ENCODE measurements at places on chromosomes 7 and 10.
A peak's percentile ranks its signal among the peaks of the same experiment; 100 is the strongest.

DNA sequence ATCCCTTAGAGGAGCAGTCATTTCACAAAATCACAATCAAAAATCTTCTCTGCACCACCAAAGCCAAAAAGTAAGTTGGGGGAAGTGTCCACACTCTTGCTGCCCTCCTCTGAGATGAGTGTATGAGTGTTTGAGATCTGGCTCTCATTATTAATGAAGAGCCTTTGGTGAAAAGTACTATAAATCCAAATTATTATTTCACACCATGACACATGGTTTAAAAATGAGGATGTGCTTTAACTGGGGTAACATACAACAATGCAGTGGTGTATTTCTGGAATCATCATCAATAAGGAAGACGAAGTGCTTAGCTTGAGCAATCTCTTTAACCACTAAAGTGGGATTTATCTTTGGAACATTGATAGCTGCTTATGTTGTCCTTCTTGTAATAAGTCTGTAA is 114.2 kb upstream of the ADAM12 start:
- DNase-seq = no peak

DNA sequence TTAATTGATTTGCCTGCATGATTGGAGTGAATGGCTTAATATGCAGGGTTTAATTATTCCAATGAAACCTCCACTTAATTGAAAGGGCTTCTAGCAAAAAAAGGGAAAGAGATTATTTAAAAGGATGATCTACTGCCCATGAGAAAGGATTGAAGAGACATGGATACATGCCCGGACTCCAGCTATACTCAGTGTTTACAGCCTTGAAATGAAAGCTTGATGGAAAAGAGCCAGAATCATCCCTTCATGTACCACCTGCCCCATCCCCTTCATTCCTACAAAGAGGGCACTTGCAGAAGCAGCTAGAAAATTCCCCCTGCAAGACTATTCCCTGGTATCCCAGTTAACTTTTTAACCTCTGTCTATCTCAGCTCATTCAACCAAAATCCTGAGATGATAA is 78.4 kb downstream of the CARD11 start:
- no peak for DNase-seq

- no peak for DNase-seq
Observed at GRCh38 chr7:17986851-17987250, 40.8 kb downstream of the PRPS1L1 start.

DNA sequence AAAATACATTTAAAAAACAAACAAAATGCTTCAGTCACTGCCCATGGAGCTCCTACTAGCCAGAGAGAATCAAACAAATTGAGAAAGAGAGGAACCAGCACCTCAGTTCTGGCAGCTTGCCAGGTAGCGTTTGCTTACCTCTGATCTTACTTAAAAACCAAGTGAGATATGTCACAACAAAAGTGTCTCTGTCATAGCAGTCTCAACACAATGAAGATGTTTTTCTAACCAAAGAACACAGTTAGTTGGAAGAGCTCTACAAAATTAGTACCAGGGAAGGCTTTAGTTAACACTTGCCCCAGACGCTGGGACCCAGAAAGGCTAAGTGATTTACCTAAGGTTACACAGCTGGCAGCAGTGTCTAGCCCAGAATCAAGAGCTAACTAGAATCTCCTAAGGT is 3.4 kb downstream of the DOCK4 start:
- peak; percentile 12 for DNase-seq

GRCh38 chr7:155660059-155660757 is 15.7 kb downstream of the RBM33 start:
- no peak for DNase-seq

GRCh38 chr10:71693377-71693776 is 26.2 kb downstream of the C10orf105 start:
- no peak for DNase-seq

GRCh38 chr7:106444068-106444655 is 159.4 kb upstream of the NAMPT start:
- DNase-seq = no peak

DNA sequence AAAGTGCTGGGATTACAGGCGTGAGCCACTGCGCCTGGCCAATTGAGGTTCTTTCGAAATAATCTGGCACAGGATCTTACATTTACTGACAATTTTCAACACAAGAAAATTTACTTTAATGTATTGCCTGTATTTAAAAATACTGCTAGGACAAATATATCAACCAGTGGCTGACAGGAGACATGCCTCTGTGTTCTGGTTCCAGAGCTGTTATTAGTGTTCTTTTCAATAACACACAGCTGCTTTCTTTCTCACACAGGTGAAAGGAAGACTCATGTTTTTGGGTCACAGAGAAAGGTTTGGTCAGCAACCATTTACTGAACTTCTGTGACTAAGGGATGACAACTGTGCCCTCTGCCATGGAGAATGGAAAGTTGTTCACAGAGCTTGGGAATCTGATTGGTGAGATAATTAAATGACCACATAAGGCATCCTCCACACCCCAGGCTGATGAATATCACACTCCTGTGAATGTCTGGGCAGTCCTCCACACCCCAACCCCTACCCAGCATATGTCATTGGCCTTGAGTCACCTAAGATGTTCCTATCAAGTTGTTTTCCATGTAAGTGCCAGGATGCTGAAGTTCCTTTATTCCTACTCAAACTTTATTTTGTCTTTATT is 180.1 kb downstream of the RAPGEF5 start:
- no peak for DNase-seq

GRCh38 chr10:19329475-19329874 is 280.9 kb downstream of the MALRD1 start:
- no peak for DNase-seq

DNA sequence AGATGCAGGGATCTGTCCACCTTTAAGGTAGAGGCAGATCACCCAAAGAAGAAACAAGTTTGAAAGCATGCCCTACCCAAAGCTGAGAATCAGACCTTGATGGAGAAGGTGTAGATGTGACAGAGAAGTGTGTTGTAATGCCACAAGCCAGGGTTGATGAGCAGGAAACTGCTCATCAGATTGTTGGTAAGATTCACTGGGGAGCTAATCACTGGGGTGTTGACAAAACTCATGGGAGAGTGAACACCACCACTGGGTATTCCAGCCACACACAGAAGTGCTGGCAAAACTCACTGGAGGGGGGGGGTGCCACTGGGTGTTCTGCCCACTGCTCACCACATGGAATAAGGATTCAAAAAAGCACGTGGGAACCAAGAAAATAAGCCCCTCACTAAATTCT is 95.2 kb downstream of the IQUB start:
- no peak for DNase-seq

DNA sequence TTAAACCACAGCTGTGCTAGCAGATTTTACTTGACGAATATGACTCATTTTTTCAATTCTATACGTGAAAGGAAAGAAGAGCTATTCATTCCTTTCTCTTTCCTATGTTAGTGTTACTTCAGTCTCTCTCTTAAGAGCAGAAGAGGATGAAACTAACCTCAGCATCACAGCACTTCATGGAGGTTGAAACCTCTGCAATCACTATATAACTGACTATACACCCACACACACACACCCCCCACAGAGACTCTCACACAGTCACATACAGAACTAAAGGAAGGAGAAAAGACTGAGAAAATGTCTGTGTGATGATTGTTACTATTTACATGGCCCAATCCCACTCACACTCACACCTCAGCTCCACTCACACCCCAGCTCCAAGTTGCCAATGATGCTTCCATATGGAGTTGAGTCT is 104.2 kb downstream of the KIF20B start:
- DNase-seq = peak; percentile 43

DNA sequence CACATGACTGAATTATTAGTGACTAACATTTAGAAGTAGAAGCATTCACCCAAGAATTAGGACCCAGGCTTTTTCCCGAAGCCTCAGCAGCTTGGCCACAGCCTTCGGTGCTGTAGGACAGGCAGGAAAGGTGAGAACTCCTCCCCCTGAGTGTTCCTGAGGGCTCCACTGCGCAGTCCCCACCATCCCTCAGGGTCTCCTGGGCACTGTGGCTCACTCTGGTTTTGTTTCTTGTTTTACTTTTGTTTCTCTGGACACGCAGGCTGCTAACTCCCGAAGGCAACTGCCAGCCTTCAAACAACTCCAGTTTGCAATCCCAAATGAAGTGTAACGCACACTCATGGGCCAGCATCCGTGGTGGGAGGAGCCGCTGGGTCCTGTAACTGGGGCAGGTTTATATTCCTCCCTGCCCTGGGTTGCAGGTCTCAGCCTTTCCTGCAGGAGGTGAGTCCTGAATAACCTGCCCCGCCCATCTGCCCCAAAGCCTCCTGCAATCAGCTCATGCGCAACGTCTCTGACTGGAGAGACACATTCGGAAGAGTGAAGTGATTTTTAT is 492.9 kb downstream of the PTPRN2 start:
- no peak for DNase-seq

- no peak for DNase-seq
Observed at GRCh38 chr7:97731736-97732564, at the start of gene TAC1. Gene TAC1, plus strand, starts transcription at chr7:97732086. Its CDS starts 527 bp downstream, at chr7:97732613.

DNA sequence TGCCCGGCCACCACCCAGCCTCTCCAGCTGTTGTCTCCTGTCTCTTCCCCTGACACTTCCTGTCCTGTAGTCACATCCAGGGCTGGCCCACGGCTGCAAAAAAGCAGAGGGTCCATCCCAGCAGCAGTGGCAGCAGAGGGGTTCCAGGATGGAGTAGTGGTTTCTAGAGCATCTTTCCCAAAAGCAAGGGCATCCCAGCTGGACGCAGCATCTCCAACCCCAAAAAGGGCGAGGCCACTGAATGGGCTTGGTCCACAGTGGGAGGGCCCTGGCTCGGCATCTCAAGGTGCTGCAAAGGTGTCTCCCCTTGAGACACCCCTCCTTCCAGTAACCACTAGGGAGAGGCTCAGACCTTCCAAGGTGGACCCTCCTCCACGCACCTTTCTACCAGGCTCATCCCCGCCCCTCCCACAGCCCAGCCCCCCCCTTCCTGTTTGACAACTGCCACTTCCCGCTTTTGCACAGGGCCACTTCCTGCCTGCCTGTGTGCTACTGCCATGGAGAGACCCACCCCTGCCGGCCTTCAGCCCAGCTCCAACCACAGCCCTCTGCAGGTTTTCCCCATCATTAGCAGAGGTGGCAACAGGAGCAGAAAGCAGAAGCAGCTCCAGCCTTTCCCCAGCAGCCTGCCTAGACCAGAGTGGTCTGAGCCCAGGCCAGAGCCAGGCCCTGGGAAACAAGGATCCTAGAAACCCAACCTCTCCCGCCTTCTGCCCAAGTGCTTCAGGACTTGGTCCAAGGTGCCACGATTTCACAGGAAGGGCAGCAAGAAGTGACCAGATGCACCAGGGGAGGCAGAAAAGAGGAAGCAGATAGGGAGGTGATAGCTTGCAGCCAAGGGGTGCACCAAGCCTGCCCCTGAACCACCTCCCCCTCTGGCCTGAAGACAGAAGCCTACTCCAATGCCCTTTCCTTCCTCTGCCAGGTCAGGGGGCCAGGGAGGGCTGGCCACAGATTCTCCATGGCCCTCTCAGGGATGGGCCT is 8.6 kb downstream of the CAMK2G start:
- DNase-seq = peak; percentile 42

- DNase-seq = no peak
Observed at GRCh38 chr10:76285515-76285914, 854.1 kb downstream of the LRMDA start.

DNA sequence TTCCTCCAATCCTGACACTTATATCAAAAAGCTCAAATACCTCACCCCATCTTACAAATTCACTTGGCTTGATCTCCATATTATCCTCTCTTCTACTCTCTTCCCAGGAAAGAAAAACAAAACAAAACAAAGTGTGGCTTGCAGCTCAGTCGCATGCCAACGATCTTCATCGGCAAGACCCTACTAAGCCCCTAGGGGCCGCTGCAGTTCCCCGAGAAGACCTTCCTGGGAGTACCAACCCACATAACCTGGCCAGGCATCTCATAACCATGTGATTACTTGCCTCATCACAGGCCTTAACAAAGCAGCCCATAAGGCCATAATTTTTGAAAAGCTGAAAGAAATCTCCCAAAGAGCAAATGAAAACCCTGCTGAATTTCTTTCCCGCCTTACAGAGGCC is 103.7 kb downstream of the ZNF92 start:
- no peak for DNase-seq

DNA sequence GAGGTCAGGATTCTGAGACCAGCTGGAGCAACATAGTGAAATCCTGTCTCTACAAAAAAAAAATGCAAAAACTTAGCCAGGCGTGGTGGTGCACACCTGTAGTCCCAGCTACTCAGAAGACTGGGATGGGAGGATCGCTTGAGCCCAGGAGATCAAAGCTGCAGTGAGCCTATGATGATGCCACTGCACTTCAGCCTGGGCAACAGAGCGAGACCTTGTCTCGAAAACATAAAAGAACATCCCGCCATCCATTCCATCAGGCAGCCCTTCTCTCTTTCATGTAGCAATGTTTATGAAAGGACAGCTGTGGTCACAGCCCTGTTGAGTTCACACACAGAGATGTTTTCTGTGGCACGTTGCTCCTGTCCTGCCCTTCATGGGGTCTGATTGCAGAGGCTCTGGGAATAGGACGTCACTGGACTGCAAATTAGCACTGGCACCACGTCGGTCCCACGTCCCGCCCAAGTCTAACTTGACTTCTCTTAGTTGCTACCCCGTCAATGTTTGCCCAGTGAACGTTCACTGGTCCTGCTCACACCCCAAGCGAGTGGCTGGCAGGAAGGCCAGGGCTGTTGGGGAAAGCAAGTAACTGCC is 64.5 kb upstream of the MYL10 start:
- no peak for DNase-seq

DNA sequence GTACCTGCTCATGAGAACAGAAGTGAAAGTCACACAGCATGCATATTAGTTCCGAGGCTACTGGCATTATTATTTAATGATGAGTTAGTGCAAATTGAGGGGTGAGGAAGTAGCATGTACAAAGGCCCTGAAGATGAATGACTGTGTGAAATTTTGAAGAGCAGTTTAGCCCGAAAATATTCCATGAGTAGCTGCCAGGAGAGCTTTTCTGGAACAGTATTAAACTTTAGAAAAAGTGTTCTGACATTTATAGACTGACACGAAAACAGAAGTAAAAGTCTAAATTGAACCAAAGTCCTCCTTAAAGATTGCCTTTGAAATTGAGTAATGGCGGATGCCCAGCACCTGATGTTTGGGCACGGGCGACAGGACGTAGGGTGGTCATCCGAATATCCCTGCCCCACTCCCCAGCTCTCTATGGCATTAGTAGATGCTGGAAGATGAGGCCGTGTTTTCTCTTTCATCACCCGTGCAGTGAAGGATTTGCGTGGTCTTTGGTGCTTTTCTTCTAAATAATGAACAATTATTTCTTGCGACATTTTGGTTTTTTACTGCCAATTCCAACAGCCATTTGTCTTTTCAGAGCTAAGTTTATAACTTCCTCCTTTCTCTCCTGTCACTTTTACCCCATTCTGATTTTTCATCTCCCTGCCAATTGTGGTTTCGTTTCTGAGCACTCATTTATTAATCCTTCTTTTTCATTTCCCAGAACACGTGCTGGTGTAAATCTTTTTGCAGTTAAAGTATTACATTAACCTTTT is 192.6 kb downstream of the MGMT start:
- no peak for DNase-seq

DNA sequence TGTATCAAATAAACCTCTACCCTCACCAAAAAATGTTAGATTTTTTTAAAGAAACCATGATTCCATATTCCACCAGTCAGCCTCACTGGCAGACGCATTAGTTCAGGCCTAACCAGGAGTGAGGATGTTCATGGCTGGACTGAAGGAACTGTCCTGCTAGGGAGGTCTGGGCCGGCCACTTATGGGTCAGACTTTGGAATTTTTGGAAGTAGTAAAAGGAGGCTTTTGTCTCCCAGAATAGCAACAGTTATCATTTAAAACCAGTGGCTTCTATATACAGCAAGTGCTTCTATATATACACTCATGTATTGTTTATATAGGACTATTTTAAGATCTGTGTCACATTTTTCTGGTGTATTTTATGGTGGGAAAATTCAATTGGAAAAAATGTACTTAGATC is 120.5 kb downstream of the CNNM2 start:
- DNase-seq = no peak

GRCh38 chr10:12668634-12669033 is 319.3 kb downstream of the CAMK1D start:
- no peak for DNase-seq
